A375 (cell line): ENCODE measurements at places on chromosomes 6 and 20. TPM values are rescaled to one million over a fixed set of nuclear protein-coding genes. Genes with fewer than 3 reads are reported as not detected.

Gene RGS17
- total RNA-seq = 0.53 and 2.1 TPM in 2 replicates

Gene EPPIN
- total RNA-seq = not detected in 2 replicates

Gene GGTLC1
- total RNA-seq = not detected in 2 replicates

Gene CD109
- total RNA-seq = 36.4 TPM in 2 replicates

Gene CLVS2
- 0.13 and 0.60 TPM in 2 replicates for total RNA-seq

Gene DNAAF9
- 2.6 and 2.9 TPM in 2 replicates for total RNA-seq
